Left lung (tissue), 14 donors: ENCODE measurements at places on chromosomes 1 and 21. TPM values are rescaled to one million over a fixed set of nuclear protein-coding genes. Genes with fewer than 3 reads are reported as not detected.

- DNase-seq = no peak
Observed at GRCh38 chr21:43289966-43290365, 121.2 kb downstream of the CRYAA start.

DNA sequence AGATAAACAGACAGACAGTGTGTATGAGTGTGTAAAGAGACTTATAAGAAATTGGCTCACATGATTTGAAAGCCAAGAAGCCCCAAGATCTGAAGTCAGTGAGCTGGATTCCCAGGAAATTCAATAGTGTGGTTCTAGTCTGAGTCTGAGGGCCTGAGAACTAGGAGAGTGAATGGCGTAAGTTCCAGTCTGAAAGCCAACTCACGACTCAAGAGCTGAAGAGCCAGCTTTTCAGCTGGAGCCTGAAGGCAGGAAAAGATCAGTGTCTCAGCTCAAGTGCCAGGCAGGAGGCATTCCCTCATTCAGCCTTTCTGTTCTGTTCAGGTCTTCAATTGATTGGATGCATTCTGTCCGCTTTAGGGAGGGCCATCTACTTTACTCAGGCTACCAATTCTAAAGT, 257.2 kb downstream of the PLPP3 start:
- no peak for DNase-seq

GRCh38 chr1:242185731-242186130, 186.8 kb upstream of the MAP1LC3C start:
- DNase-seq = no peak

DNA sequence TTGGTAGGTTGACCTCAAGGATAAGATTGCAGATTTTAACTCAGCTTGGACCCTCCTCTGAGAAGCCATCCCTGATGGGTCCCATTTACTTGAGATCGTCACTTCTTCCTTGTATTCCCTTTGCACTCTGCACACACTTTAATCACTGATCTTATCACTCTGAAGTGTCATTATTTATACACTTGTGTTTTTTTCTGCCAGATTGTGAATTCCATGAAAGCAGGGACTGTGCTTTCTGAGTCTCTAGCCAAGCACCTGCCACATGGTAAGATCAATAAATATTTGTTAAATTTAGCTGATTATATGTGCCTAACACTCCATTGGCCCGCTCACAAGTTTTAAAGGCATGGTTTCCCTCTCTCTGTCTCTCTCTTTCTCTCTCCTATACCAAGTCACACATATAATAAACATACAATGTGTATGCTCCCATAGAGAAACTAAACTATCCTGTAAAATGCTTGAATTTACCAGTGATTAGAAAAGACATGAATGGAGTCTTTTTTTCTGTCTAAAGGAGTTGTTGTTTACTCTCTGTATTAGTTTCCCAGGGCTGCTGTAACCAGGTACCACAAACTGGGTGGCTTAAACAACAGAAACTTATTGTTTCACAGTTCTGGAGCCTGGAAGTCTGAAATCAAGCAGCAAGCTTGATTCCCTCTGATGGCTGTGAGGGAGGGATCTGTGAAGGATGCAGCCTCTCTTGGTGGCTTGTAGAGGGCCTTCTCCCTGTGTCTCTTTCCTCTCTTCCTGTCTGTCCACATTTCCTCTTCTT, 105.2 kb upstream of the GADD45A start:
- DNase-seq = no peak

GRCh38 chr21:37425684-37426083, 59.1 kb downstream of the DYRK1A start:
- no peak for DNase-seq

Gene LRRIQ3
- total RNA-seq = 0.61 TPM
